Urinary bladder (tissue), 4 donors: ENCODE measurements at places on chromosomes 5 and 9. TPM values are rescaled to one million over a fixed set of nuclear protein-coding genes. Genes with fewer than 3 reads are reported as not detected.

- DNase-seq: no peak
These were observed 470.7 kb upstream of the BRINP1 start for GRCh38 chr9:119839888-119840287.

- no peak for DNase-seq
These were observed 45.5 kb downstream of the RASA1 start for GRCh38 chr5:87313216-87313615.

- DNase-seq: no peak
These were observed 460.4 kb upstream of the RORB start for GRCh38 chr9:74036549-74037231.

DNA sequence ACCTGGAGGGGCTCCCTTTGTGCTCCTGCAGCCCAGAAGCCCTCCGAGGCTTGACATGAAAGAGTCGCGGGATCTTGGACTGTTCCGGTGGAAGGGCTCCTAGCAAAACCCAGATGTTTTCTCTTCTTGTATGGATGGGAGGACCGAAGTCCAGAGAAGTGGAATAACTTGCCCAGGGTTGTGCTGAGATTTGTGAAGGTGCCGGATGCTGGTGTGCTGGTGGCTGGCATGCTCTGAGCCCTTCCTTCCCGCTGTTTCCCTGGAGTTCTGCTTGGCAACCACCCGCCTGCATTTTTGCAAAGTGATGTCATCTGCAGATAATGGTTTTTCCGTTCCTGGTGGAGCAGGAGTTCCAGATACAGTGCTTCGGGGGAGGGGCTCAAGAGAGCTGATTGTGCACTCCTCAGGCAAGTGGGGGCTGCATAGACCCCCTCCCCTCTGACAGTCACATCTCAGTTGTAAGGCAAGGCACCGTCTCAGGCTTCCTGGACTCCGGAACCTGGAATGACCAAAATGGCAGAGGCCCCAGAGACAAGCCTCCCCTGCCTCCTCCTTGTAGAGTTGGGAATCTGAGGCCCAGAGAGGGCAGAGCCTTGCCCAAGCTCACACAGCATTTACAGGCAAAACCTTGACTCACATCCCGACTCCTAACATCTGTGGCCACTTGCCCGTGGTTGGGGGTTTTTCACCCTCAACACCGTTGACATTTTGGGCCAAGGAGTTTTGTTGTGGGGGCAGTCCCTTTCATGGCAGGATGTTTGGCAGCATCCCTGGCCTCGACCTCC lies 157.0 kb downstream of the RGS3 start:
- DNase-seq: peak; percentile 80

- DNase-seq: no peak
These were observed 75.8 kb downstream of the FGF18 start for GRCh38 chr5:171495122-171495700.

ANKRD18A gene
- 0.91 TPM for polyA plus RNA-seq

MCIDAS gene
- polyA plus RNA-seq: 0.23 TPM

RNF224 gene
- polyA plus RNA-seq: 0.09 TPM

THG1L gene
- polyA plus RNA-seq: 16.7 TPM

SLCO4C1 gene
- polyA plus RNA-seq: 0.04 TPM

GRCh38 chr5:116559239-116559638 lies 15.4 kb downstream of the SEMA6A start:
- no peak for DNase-seq

DNA sequence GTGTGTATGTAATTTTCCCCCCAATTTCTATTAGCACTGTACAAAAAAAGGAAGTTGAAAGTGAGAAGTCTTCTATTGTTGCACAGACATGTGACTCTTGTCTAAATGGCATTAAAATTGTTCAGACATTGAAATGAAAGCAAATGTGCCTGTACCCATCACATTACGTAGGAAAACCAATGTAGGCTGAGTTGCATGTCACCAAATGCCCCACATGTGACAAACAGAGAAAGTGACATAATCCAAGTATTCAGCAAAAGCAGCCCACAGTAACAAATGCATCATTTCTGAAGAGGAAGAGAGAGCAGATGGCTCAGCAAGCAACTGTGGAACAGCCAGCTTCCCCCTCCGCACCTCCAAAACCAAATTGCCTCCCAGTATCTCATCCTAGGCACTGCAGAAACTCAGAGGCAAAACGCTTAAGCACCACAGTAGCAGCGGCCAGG lies 161.5 kb upstream of the NR4A3 start:
- DNase-seq: no peak

NR6A1 gene
- 0.29 TPM for polyA plus RNA-seq

KIAA0825 gene
- polyA plus RNA-seq: 0.79 TPM

ADGRD2 gene
- not detected for polyA plus RNA-seq

ANKRD31 gene
- polyA plus RNA-seq: 0.05 TPM

- DNase-seq: no peak
These were observed 11.7 kb downstream of the OLFML2A start for GRCh38 chr9:124788542-124789217.

DNA sequence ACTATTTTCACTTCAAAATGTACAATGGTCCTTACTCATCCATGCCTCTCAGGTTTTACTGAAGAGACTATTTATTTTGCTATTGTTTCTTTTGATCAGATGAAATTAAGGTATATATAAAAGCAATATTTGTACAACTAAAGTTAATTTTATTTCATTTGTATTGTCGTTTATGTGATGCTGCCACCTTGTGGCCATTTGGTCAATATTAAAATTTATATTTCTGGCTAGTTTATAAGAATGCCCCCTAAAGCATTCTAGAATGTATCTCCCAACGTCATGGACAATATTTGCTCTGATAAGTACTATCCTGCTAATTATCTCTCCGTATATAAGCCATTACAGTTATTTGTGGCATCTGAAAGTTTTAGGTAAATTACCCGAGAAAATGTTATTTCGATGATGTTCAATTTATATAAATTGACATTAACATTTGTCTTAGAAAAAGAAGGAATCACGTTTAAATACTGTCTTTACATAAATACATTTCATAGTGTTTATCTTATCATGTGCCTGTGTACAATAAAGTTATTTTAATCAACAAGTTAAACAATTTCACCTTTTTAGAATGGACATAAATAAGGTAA lies 680.0 kb downstream of the TAF11L14 start:
- DNase-seq: no peak

- DNase-seq: no peak
These were observed 50.2 kb upstream of the STARD4 start for GRCh38 chr5:111562561-111562960.

- no peak for DNase-seq
These were observed 757.0 kb upstream of the ADAMTS16 start for GRCh38 chr5:4383102-4383501.

HACD4 gene
- 3.8 TPM for polyA plus RNA-seq

RLN1 gene
- polyA plus RNA-seq: not detected
